Activated CD8-positive, alpha-beta memory T cell treated with anti-CD3 and anti-CD28 coated beads for 4 hours (primary cell): ENCODE measurements at places on chromosomes 3 and 15.

DNA sequence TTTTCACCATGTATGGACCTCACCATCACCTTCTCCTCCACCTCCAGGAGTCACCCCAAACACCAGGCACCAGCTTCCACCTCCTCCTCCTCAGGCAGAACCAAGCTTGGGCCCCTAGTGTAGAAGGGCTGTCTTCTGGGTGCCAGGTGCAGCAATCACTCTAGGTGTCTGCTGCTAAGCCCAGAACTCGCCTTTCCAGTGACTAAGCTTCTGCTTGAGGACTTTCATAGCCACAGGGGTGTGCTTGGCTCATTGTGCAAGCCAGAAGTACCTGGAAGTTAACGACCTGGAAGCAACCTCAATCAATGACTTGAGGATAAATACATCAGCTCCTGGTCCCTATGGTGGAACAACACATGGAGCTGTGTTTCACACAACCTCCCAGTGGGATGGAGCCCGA, 49.8 kb upstream of the PXYLP1 start:
- DNase-seq, result no peak

DNA sequence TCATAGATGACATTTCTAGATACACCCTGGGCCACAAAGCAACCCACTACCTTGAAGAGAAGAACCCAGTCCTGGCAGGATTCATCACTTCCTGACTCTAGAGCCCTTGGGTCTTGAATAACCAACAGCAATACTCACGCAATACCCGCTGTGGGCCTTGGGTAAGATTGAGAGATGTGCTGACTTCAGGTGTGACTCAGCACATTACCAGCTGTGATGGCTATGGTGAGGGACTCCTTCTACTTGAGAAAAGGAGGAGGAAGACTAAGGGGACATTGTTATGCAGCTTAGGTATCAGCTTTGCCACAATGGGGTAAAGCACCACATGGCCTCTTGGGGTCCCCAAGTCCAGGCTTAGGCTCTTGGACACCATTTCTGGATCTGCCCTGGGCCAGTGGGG, 14.9 kb downstream of the C3orf33 start:
- no peak for DNase-seq

DNA sequence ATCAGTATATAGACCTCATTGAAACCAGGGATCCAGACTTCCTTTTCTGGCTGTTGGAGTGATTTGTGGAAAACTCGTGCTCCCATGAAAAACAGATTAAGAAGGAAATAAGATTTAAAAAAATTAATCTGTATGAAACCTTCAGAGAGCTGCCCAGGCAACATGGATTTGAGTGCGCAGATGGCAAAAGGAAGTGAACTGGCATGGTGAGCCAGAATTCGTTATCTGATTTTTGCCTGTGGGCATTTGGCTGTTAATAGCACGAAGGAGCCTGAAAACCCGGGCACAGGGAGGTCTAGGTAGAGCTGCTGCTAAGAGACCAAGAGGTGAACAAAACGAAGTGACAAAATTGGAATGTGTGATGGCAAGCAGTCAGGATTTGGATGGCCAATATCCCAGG, 19.1 kb upstream of the SPINK8 start:
- DNase-seq, result no peak

GRCh38 chr3:158233791-158234190, 123.9 kb downstream of the RSRC1 start:
- no peak for DNase-seq

DNA sequence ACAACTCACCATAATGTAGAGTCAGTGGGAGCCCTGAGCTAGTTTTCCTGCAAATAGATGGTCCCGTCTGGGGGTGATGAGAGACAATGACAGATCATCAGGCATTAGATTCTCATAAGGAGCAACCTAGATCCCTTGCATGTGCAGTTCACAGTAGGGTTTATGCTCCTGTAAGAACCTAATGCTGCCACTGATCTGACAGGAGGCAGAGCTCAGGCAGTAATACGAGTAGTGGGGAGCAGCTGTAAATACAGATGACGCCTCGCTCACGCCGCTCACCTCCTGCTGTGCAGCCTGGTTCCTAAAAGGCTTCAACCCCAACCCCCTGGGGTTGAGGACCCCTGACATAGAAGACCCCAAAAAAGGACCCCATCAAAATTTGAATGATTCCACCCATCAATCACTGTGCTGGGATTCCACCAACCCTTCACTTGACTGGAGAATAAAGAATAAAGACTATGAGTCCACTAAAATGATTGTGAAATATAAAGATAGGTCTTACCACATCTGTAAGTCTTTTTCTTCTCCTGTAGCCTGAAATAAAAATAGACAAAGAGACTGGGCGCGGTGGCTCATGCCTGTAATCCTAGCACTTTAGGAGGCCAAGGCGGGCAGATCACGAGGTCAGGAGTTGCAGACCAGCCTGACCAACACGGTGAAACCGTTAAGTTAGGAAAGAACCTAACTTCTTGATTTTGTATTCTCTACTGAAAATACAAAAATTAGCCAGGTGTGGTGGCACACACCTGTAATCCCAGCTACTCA, 9.9 kb upstream of the UBL7 start:
- DNase-seq, result no peak

GRCh38 chr3:14000556-14000955, 120.7 kb upstream of the WNT7A start:
- DNase-seq, result no peak

- DNase-seq, result no peak
Observed at GRCh38 chr3:28940530-28940929, 340.3 kb upstream of the RBMS3 start.

DNA sequence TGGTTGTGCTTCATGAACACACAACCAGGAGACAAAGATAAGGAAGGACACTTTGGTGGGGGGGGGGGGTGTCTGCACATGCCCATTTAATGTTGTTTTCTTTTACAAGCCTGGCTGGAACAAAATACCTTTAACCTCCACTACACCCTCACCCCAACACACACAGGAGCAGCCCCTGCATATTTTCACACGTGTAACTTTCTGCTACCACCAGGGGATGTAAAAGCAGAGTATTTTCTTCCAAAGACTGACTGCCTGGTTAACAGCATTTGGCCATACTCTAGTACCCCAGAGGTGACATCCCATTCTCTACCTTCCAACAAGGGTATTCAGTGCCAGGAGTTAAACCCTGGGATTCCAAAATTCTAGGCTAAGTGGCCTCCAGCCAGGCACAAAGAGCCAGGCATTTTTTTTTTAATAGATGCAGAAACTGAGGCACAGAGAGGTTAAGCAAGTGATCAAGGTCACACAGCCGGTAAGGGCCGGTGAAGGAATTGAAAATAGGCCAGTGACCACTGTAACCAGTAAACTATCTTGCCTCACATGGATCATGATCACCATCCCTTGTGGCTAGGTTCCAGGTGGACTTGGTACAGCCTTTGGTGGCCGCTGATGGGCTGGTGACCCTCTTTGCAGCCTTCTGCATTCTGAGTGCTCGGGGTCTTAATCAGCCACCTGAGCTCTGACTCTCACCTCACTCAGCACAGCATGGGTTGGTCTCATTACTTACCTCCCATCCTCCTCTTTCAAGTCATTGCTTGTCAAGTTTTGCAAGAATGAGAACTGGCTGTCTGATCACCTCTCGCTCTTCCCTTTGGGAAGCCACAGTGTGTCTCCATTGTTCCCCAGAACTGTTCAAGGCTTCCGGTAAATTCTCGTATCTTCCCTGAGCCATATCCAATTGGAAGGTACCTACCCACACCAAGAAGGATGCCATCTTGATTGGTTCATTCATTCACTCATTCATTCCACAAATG, 20.4 kb downstream of the MAGI1 start:
- no peak for DNase-seq

DNA sequence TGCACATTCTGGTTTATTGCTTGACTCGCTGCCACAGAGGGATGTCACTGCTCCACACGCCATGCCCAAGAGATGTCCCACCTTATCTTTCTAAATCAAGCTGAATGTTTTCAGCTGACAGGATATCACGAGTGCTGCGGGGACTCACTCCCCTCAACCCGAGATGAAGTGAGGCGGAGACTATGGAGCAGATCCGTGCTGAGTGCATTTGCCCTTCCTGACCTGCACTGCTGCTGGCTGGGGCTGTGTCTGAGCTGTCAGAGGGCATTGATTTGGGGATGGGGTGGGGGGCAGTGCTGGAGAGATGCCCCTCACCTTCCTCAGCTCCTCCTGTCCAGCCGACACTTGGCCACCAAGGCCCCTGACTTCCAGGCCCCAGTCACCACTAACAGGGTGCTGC, 40.5 kb upstream of the CSPG4 start:
- DNase-seq, result no peak

DNA sequence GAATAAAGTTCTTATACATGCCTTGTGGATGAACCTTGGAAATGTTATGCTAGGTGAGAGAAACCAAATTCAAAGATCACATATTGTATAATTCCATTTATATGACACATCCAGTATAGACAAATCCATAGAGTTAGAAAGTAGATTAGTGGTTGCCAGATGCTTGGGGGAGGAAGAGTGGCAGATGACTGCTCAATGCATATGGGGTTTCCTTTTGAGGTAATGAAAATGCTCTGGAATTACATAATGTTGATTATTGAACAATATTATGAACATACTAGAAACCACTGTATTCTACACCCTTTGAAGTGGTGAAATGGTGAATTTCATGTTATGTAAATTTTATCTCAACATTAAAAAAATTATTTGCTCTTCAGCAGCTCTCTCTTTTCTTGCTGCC, 100.8 kb downstream of the DHX36 start:
- no peak for DNase-seq
